ENCODE measurements at places on chromosomes 2 and 18.

DNA sequence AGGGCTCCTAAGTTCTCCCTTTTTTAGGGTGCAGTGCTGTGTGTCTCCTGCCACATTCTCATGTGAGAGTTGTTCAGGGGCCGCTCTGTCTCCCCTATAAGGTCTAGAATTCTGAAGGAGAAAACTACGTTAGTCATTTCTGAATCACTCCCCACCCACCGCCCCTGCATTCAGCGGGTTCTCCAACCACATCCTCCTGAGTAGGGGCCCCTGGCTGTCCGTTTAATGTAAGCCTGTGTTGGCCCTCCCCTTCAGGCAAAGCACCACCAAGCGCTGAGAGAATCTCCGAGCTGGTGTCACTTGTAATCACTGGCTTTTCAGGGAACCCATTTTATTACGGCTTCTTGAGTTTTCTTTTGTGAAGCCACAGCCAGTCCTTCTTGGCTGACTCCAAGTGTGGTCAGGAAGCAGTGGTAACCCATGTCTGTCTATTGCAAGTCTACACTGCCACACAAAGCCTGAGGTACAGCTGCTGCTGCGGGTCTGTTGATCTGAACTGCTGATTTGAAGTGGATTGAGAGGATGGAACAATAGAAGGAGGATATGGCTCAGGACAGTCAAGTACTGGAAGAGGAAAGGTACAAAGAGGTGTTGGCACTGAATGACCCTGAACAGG is 16.9 kb downstream of the LCT start:
- DNase-seq = peak; percentile 67

DNA sequence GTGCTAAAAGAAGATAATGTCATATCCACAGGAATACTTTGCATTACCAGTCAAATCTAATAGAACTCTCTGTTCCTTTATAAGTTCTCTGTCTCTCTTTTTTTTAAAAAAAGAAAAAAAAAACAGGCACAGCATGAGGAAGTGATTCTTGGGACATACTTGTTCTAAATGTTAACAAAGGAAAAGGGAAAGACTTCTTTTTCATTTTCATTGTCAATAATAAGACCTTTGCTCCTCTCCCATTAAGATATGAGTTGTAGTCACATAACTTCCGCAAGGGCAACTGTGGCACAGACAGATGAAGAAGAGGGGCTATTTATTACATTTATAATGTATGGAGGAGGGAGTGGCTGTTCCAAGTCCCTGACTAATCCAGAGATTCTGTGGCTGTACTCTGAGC is 4.7 kb downstream of the CD302 start:
- no peak for DNase-seq

DNA sequence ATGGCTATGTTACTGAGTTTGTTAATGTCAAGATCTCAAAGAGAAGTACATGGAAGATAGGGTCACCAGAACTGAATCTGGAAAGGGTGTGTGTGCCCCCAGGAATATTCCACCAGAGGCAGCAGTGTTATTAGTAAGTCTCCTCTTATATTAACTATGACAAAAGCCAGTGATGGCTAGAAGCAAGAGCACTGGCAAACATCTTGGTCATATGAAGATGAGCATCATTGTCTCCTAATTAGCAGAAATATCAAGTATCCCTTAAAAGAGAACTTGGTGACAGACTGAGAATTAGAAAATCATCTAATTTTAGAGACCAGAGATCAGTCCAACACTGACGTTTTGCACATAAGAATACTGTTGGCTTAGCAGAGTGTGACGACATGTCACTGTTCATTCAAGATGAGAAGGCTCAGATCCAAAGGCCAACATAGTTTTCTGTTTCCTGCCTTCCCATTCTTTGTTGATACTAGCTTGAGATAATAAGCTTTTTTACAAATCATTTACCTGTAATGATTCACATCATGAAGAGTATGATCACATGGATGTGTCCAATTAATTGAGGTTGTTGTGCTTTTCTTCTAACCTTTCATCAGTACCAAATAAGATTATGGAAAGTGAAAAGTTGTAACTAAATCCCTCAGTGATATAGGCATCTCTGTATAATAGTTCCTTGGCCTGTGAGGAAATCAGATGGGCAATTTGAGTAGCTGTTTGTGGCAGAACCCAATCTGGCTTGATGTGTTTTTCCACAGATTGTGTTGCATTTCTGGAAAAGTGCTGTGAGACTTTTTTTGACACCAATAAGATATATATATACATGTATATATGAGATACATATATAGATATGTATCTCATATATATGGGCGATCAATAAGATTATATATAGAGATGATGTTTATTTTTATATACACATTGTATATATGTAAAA is 44.5 kb downstream of the MAPRE2 start:
- DNase-seq = no peak

GRCh38 chr18:77068321-77069312 is 64.0 kb downstream of the MBP start:
- DNase-seq = peak; percentile 79

DNA sequence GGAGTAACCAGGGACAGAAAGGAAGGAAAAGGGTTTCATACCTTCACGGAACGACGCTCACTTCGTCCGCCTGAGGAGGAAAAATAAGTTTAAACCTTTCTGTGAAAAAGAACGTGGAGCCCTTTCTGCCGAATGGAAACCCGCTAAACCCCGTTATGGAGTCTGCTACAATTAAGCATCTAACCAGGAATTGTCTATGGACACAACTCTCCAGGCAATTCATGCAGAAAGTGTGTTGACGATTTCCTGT is 528 bp upstream of the PPP4R3B start:
- no peak for DNase-seq

DNA sequence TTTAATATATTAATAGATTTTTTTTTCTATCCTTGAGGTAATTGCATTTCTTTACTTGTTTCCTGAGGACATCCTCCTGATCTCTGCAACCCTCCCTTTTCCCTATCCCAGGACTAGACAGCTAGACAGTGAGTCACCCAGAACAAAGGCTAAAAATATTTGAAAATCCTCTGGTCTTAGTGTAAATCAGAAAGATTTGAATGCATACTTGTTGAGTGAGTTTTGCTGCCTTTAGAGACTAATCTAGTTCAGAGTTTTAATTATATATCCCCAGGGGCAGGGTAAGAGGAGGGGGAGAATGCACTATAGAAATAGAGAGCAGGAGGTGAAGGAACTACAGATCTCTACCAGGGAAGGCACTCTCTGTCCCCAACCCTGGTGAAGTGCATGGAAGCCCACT is 202.3 kb upstream of the TCF4 start:
- DNase-seq = peak; percentile 88

- DNase-seq = no peak
Observed at GRCh38 chr18:63753676-63754075, 21.5 kb upstream of the SERPINB7 start.

GRCh38 chr2:105617631-105618350 is 126.9 kb upstream of the NCK2 start:
- peak; percentile 22 for DNase-seq

GRCh38 chr2:64249426-64249825 is 105.2 kb upstream of the PELI1 start:
- DNase-seq = no peak

GRCh38 chr2:44778671-44779476 is 162.6 kb upstream of the SIX3 start:
- DNase-seq = no peak

- no peak for DNase-seq
Observed at GRCh38 chr2:36696533-36696932, at the start of gene VIT. Gene VIT (plus strand): TSS chr2:36696707. CDS start chr2:36716371, 19,664 bp downstream.

GRCh38 chr2:235024931-235025773 is 73.3 kb downstream of the SH3BP4 start:
- no peak for DNase-seq

- no peak for DNase-seq
Observed at GRCh38 chr2:9663008-9663879, 32.4 kb upstream of the YWHAQ start.

DNA sequence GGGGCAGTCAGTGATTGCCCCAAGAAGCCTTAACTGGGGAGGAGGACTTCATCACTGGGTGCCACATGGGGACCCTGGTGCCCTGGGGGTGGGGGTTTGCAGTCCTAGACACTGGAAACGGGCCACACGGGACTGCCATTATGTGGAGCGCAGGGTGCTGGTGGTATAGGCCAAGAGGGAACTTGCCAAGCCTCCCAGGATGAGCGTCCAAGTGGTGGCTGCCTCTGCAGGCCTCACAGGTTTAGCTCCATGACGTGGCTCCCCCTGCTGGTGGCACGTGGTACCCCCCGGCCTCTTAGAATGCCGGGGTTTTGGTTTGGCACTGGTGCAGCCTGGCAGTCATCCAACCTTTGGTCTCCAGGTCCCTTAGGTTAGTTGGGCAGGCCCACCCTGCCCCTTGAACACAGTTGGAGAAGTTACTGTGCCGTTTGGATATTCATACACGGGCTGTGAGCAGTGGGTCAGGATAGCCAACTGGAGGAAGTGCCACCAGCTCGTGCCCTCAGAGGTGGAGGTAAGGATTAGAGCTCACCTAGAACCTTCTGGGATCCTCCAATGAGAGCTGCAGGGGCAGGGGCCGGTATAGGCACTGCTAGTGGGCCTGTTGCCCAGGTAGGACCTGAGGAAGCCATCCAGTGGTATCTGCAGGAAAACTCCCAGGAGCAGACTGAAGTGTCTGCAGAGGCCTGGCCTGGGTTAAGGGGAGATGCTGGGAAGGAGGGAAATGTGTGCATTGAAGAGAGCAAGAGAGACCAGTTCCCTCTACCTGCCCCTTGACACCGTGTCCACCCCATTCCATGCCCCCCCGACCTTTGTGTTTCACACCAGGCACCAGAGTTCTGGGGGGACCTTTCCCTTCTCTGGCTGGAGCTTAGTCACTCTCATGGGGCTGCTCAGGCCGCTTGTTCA is 5.7 kb downstream of the PTMA start:
- peak; percentile 94 for DNase-seq

DNA sequence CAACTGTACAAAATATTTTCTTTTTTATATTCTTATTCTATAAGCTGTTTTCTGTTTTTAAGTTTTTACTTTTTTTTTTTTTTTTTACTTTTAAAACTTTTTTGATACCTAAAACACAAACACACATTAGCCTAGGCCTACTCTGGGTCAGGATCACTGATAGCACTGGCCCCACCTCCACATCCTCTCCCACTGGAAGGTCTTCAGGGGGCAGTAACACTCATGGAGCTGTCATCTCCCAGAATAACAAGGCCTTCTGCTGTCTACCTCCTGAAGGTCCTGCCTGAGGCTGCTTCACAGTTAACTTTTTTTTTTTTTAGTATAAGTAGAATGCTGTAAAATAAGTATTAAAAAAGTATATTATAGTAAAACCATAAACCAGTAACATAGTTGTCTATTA is 415.1 kb downstream of the PTPRM start:
- no peak for DNase-seq

GRCh38 chr2:204112084-204112770 is 175.7 kb downstream of the ICOS start:
- DNase-seq = no peak

- no peak for DNase-seq
Observed at GRCh38 chr2:200226451-200227426, 79.8 kb upstream of the SPATS2L start.

- DNase-seq = no peak
Observed at GRCh38 chr2:65499216-65499615, 66.8 kb upstream of the SPRED2 start.

DNA sequence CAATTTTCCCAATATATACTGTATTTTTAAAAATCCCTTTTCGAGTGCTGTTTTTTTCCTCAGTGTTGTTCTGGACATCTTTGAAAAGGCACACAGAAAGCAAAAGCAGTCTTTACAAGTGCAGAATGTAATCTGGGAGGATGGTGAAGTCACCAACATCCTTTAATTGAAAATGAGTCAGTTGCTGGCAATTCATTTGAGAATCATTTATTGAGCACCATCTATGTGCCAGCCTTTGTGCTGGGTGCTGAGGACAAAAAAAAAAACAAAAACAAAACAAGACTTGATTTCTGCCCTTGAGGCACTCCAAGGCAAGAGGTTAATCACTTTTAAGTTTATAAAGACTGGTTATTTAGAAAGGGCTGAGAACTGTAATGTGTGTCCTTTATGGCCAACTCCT is 46.7 kb upstream of the ACVR1 start:
- no peak for DNase-seq

DNA sequence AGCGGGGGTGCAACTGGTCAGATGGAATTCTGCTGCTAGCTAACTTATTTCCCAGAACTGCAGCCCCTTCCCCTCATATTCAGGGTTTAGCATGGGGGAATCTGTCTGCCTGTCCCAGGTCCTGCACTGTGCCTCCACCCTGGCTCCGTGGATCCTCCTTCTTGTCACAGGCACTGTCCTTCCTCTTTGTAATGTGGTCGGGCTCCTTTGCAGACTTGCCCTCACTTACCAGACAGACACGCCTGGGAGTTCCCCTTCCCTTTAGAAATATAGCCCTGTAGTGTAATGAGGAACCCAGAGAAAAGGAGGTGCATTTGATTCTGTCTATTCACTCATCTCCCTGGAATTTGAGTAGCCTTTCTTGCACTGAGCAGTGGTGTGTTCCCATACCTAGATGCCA is 108.7 kb downstream of the TRIM43 start:
- no peak for DNase-seq

- no peak for DNase-seq
Observed at GRCh38 chr2:14143435-14143834, 489.1 kb upstream of the LRATD1 start.

- DNase-seq = no peak
Observed at GRCh38 chr2:40545645-40546044, 93.8 kb upstream of the SLC8A1 start.

DNA sequence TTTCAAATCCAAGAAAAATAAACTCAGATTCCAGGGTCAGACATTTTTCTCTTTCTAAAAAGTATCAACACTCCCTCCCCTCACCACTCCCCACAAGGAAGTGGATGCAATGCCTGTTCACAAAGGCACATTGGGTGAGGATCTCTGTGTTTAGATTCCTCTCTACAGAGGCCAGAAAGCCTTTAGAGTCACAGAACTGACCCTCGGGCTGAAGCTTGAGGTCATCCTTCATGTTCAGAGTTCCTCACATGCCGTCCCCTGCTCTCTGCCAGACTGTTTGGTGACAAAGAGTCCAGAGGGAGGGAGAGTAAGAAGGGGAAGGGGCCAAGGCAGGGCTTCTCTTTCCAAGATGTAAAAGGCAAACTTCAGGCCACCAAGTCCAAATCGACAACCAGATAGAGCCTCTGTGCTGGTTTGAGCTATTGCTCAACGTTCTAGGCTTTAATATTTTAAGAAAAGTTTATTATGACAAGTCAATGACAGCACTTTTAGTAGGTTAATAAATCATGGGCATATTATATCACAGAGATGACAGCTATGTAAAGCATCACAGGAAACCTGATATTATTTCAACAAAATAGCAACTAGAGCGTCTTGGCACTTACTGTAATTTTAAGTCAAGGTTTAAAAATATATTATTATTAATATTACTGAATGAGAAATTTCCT is 269.4 kb downstream of the ETAA1 start:
- DNase-seq = no peak

DNA sequence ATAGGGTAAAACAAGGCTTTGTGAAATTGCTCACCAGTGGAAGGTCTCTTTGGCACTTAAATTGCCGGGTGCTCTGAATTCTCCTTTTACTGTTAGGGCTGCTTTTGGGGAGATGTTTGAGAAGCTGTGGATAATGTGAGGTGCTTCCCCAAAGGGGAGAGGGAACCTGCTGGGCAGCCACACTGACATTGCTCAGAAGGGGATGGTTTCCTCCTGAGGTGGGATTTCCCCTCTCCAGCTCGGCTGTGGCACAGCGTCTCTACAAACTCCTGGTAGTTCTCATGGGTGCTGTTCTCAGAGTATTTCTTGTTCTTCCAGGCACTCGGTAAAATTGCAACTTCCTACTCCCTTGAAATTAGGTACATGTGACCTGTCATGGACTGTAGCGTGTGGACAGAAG is 124.2 kb downstream of the LPIN1 start:
- DNase-seq = no peak

Data from astrocyte of the hippocampus (primary cell).